ENCODE measurements at places on chromosomes 3 and 15.

DNA sequence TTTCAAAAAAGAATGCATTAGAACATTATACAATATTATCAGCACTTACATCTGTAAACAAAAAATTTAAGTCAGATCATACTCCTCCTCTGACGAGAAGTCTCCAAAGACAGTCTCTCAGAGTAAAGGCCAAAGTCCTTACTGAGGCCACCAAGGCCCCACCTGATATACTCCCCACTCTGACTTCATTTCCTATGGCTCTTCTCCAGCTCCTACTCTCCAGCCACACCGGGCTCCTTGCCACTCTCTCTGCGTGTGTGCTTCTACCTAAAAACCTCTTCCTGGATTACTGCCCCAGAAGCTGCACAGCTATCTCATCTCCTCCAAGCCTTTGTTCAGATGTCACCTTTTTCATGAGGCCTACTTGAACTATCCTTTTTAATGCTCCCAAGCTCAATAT, 5.0 kb downstream of the DCP1A start:
- no peak for DNase-seq

- no peak for DNase-seq
Measured at GRCh38 chr3:58874795-58875194, 175.0 kb downstream of the CFAP20DC start.

DNA sequence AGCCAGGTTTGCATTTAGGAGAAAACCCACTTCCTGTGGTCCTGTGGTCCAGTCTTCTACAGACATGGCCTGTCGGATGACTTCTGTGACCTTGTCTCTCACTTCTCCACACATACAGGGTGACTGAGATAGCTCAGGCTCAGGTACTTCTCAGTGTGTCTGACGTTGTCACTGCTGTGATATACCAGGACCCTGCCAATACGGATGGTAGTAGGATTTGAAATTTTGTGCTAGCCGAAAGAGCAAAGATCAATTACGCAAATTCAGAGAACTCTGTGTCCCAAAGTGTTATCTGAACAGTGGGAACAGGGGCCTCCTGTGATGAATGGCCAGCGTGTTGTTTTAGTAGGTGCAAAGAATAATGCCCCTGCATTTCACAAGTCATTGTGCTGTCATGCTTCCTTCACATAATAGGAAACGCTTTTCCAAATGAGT, 128.9 kb downstream of the MCTP2 start:
- no peak for DNase-seq

DNA sequence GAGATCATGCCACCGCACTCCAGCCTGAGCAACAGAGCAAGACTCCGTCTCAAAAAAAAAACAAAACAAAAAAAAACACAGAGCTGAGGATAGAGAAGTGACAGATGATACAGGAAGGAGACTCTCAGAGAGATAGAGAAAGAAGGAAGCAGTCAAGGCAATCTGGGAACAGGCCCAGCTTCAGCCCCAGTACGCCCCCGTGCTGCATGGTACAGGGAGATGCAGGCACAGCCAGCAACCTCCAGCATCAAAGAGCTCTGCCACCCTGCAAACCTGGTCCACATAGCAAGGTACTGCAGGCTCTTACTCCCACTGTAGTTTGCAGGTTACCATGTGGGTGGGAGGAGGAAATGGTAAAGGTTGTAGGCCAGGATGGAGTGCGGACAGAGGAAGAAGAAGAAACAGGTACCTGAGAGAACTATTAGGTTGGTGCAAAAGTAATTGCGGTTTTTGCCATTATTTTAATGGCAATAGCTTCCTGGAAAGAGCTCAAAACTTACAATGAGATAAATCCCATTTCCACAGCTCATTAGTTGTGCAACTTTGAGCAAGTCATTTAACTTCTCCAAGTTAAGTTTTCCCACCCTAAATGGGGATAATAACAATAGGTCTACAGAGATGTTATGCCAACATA, 253.0 kb downstream of the ARRDC4 start:
- DNase-seq, result no peak

GRCh38 chr3:132660052-132660810, at the start of gene UBA5:
UBA5 (plus strand) TSS chr3:132660329; CDS start chr3:132660538, 209 bp downstream.
- DNase-seq, result peak; percentile 54

DNA sequence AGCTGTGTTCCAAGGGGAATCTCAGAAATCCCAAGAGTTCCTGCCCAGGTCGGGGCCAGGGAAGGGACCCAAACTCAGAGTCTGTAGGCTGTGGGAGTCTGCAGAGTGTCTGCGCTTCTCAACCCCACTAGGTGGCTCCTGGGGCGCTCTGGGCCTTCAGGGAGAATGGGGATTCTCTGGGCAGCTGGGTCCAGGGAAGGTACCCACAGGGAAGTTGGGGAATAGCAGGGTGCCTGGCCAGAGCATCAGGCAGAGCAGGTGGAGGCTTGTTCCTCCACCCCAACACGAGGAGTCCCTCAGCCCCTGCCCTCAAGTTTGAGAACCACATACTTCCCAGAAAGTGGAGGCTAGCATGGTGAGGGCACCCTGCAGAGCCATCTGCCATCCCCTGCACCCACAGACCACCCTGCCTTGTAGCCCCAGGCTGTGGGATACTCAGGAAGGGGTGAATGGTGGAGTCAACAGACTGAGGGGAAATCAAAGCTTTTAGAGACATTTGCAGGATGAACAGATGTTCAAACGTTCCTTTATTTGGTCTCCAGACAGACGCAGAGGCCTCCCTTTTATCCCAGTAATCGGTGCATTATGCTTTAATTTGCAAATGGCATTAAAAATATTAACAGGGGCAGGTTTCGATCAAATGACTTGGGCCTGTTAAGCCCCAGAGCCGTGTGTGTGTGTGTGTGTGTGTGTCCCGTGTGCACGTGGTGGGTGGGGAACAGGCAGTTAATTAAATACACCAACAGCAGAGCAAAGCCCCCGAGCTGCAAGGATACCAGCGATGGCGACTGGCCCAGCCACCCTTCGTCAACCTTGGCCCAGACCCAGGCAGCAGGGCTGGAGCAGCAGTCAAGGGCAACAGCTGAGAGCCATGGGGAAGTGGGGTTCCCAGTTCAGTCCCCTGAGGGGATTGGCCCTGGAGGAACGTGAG, 57.7 kb downstream of the DNAJB8 start:
- no peak for DNase-seq

DNA sequence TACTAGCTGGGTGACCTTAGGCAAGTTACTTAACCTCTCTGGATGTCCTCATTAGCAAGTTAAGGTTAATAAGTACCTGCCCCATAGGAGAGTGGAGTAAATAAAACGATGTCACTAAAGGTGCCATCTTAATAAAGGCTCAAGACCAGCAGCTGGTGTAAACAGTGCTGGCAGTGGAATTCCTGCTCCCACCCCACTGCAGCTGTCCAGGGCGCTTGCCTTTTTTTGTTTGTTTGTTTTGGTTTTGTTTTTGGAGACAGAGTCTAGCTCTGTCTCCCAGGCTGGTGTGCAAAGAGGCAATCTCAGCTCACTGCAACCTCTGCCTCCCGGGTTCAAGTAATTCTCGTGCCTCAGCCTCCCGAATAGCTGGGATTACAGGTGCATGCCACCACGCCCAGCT, 28.9 kb downstream of the IDH3A start:
- DNase-seq, result no peak

DNA sequence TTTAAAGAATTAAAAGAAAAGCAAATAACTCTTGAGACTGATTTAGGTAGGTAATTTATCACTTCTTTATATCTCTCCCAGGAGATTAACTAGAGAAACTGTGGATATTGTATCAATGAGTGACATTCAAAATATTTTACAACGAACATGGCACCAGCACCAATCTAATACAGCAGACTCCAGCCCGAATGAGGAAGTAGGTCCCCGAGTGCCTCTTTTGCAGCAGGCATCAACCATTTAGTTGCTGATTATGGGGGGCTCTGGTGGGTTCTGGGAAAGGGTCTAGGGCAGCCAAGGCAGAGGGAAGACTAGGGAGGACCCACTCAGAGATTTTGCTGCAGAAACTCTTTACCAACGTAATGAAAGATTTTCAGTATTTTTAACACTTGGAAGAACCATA, 31.7 kb upstream of the TTC14 start:
- no peak for DNase-seq

DNA sequence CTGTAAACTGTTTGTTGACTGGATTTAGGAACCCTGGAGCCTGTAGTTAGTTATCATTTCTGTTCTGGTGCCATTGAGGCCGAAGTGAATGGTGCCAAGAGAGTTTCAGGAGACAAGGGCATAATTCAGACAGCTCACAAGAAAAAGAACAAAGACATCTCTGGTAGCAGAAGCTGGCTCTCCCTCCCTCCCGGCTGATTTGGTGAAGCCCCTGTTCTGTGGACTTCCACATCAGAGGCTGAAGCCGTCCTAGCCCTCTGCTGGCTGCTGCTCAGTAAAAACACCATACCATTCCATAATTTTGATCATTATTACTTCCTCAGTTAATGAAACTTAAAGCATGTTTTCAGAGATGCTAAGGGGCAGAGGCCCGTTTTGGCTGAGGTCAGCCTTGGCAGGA, 381.2 kb upstream of the WNT5A start:
- DNase-seq, result no peak

GRCh38 chr3:124634210-124635168, 95.8 kb upstream of the UMPS start:
- no peak for DNase-seq

- no peak for DNase-seq
Measured at GRCh38 chr3:51955175-51955892, at the start of gene GPR62. GPR62 (plus strand) TSS chr3:51955381; CDS start chr3:51955653, 272 bp downstream.

DNA sequence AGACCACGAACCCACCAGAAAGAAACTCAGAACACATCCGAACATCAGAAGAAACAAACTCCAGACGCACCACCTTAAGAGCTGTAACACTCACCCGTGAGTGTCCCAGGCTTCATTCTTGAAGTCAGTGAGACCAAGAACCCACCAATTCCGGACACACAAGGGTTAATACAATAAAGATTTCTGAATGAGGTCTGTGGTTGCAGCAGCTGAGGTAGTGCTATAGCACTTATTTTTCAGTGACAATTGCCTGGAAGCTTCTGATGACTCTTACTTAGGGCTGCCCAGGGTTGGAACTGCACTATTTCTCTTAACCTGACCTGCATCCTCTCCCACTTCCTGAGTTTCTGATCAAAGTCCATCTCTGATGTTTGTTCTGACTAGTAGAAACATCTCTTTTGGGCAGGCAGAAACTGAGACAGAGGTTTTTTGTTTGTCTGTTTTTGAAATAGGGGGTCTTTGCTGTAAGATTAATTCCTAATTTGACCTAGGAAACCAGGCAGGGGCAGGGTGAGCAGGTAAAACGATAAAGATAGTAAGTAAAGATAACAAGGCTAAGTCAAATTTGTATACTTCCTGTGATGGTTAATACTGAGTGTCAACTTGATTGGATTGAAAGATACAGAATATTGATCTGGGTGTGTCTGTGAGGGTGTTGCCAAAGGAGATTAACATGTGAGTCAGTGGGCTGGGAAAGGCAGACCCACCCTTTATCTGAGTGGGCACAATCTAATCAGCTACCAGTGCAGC, 169.1 kb downstream of the GAP43 start:
- peak; percentile 12 for DNase-seq

DNA sequence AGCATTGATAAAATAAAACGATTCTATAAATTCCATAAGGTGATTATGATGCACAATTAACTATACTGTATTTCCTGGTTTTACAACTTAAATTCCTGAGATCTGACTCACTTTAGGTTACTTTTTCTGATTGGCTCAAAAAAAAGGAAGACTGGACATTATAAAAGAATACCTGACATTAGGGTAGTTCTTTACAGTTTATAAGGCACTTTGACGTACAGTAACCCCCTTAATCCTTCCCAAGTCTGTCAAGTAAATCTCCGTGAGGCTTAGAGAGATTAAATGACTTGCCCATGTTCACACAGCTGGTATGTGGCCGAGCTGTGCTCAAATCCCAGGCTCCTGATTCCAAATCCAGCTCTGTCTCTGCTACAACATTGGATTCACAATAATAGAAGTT, 1.0 kb upstream of the SLTM start:
- DNase-seq, result no peak

GRCh38 chr3:110384601-110385000, 687.0 kb upstream of the NECTIN3 start:
- no peak for DNase-seq
